ENCODE measurements at places on chromosomes 6 and 20.

DNA sequence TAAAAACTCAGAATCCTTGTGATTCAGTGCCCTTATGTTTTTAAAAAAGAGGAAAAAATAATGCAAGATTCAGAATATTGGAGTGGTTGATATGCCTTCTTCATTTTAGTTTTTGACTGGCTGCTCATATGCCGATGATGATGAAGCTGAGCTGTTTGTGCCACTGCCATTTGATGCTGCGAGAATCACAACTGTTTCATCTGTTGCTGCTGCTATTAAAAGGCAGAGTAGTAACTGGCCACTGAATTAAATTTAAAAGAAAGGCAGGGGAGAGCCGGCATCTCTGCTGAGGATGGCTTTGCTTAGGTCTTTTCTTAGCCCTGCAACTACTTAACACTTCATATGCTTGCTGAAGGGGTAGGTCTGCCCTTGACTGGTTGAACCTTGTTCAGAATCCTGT lies 33.1 kb downstream of the CDS2 start:
- no peak for DNase-seq

GRCh38 chr6:1952740-1953360 lies 292.6 kb downstream of the GMDS start:
- DNase-seq = no peak

DNA sequence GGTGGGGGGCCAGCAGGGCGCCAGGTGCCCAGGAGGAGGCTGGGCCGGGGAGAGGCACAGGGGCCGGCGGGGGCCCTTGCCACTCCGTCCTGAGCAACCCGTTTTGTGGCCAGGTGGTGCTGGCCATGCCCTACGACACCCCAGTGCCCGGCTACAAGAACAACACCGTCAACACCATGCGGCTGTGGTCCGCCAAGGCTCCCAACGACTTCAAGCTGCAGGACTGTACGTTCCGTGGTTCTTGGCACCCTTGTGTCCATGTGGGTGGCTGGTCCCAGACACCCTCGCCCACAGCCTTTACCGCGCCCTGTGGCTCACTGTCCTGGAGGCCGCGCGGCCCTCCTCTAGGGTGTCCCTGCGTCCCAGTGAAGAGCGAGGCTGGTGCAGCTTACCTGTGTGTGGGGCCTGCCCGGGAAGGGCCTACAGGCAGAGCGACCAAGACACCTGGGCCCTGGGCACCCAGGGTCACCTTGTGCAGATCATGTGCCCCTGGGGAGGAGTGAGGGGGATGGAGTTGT lies 28.7 kb downstream of the PYGB start:
- no peak for DNase-seq

GRCh38 chr6:135461208-135461607 lies 36.3 kb downstream of the AHI1 start:
- no peak for DNase-seq

- no peak for DNase-seq
These were observed 6.2 kb upstream of the COX7A2 start for GRCh38 chr6:75249837-75250236.

- DNase-seq = no peak
These were observed 131.7 kb downstream of the DNAH8 start for GRCh38 chr6:38846844-38847243.

DNA sequence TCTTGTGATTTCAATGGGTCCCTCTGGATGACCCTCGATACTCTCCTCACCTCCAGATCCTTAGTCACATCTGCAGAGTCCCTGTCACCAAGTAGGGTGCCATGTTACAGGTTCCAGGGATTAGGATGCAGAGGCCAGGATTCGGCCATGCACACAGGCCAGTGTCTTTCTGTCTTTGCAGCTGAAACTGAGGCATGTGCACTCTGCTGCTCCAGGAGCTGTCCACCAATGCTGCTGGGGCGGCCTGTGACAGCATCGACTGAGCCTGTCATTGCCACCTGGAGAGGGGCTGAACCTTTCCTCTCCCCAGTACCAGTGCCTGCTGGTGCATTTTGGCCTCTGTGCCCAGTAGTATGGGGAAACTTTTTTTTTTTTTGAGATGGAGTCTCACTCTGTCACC lies 4.4 kb upstream of the RBM38 start:
- no peak for DNase-seq

DNA sequence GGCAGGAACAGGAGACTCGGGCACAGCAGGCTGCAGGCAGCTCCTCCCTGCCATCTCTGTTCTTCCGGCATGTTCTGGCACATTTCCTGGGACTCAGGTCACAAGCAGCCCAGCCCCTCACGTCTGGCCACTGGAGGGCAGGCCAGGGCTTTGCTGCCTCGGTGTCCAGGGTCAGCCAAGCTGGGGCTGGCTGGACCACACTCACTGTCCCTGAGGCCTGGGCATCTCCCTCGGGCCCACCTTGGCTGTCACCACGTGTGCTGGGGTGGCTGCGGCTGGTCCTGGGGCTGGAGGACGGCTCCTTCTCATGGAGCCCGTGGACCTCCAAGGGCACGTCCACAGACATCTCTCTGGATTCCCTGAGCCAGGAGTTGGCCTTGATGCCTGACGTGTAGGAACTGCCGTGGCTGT lies 18.5 kb downstream of the FRMD1 start:
- DNase-seq = no peak

DNA sequence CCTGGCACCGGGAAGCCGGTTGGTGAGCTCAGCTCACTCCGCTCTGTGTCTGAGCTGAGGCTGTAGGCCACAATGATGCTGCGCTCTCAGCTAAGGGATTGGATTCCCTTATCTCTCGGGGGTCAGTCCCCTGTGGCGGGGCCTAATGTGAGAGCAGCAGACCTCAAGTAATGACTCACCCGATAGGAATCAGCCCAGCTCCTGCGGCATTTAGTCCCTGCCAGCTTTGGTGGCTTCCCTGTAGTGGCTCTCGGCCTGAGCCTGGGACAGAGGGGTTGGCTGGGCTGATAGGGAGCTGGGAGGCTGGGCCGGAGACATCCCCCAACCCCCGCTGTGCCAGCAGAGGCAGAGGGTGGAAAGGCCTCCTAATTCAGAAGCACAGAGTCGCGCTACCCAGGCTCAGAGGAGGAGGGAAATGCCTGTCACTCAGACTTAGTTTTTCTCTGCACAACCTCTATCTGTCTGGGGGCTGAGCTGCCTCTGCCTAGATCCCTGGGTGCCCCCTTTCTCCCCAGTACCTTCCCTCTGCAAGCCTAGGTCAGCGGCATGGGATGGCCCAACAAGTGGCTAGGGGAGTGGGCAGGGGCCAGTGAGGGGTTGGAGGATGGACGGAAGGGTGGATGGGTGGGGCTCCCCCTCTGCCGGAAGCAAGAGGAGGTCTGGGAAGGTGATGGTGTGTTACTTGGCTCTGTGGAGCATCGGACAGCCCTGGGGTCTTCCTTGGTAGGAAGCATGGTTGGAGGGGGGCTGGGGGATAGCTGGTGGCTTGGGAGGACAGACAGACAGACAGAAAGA lies 92.2 kb downstream of the CDH22 start:
- DNase-seq = no peak

- no peak for DNase-seq
These were observed 156.7 kb upstream of the CCN2 start for GRCh38 chr6:132107896-132108295.

GRCh38 chr20:49210101-49210756 lies 9.0 kb upstream of the DDX27 start:
- no peak for DNase-seq

DNA sequence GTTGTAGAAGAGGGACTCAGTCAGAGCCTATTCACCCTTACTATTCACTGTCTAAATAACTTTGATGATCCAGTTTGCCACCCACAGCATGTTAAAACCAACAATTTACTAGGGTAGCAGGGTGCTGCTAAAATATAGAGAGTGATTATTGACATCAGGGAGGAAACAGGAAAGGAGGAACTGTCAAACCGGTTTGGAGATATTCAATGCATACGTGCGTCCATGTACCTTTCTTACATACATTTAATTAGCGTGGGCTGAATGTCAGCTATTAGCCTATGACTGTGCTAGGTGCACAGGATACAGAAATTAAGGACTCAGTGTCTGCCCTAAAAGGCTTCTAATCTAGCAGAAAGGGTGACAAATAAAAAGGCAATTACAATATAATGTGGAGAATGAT lies 57.2 kb downstream of the IL20RA start:
- DNase-seq = no peak

DNA sequence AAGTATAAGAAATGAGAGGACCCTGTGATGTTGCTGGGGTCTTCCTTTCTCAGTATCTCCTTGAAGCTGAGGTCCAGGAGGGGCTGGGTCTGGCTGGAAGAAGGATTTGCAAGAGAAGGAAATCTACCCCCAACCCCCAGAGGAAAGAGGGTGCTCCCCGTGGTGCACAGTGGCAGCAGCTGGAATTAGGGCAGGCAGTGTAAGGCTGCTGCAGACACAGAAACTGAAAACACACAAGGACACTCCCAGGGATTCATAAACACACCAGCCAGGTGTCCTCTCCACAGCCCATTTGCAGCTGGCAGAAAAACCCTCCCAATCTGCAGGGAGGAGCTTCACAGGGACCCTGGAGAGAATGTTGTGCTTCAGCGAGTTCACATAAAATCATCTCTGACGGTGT lies 297.2 kb downstream of the CDH26 start:
- DNase-seq = no peak

GRCh38 chr20:25457886-25458680 lies 50.6 kb downstream of the GINS1 start:
- no peak for DNase-seq

GRCh38 chr6:43242908-43243663 lies at the start of gene TTBK1:
Gene TTBK1, plus strand, starts transcription at chr6:43243481. Its CDS starts 3,180 bp downstream, at chr6:43246661.
- DNase-seq = no peak

GRCh38 chr20:21322921-21323331 lies 19.8 kb downstream of the XRN2 start:
- DNase-seq = no peak

GRCh38 chr6:165713845-165714466 lies 50.9 kb upstream of the PDE10A start:
- DNase-seq = no peak

DNA sequence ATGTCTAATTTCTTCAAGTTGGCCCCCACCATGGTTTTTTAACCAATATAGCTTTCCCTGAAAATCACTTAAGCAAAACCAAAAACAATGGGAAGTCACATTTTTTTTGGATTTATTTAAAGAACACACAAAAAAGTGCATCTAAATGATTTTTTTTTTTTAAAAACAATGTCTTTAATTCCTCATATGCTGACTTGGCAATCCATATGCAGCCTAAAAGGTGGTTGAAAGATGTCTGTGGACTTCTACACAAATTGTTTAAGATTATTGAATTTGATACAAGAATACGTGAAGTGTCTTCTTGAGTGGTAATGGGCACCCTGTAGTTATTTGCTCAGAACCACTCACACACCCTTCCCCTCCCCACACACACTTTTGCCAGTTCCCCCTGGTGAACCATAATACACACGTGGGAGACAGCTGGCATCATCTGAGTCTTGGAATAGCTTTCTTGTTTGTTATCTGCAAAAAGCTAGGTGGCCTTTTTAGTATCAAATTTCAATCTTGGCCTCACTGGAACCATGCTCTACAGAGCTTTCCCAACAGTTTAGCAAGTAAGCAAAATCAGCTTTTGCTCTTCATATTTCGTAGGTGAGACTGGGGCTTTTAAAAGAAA lies 60.9 kb upstream of the TULP1 start:
- no peak for DNase-seq

DNA sequence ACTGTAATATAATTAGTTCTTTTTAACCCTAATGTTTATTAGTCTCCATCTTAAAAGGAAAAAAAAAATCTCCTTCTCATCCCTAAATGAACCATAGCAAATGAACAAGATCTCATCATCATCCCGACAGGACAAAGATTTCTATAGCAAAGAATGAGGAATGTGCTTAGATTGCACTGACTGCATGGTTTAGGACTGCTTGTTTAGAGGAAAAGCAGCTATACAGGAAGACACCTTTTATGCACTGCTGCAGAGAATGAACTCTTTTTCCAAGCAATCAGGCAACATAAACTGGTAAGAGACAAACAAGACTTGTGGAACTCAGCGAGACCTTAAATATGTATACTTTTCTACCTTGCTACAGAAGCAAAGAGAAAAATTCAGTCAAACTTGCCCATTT lies 26.8 kb downstream of the CSNK2A1 start:
- no peak for DNase-seq

GRCh38 chr6:151698931-151699700 lies 108.4 kb upstream of the ESR1 start:
- DNase-seq = no peak

- DNase-seq = no peak
These were observed 12.2 kb downstream of the SLC35F1 start for GRCh38 chr6:117919275-117919674.

GRCh38 chr6:11632795-11633511 lies 95.4 kb downstream of the TMEM170B start:
- DNase-seq = no peak

DNA sequence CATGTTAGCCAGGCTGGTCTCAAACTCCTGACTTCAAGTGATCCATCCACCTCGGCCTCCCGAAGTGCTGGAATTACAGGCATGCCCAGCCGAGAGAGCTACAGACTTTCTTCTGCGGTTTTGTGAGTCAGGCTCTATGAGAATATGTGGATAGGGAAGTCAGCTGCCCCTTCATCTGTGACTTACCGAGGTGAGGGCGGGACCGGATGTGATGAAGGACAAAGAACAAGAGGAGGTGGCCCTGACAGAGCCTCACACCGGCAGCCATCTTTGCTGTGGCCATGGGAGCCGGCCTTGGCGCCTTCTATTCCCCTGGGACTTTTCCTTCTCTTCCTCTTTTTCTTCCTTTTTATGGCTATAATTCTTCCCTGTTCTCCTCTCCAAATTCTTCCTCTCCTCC lies 67.0 kb downstream of the IYD start:
- no peak for DNase-seq

DNA sequence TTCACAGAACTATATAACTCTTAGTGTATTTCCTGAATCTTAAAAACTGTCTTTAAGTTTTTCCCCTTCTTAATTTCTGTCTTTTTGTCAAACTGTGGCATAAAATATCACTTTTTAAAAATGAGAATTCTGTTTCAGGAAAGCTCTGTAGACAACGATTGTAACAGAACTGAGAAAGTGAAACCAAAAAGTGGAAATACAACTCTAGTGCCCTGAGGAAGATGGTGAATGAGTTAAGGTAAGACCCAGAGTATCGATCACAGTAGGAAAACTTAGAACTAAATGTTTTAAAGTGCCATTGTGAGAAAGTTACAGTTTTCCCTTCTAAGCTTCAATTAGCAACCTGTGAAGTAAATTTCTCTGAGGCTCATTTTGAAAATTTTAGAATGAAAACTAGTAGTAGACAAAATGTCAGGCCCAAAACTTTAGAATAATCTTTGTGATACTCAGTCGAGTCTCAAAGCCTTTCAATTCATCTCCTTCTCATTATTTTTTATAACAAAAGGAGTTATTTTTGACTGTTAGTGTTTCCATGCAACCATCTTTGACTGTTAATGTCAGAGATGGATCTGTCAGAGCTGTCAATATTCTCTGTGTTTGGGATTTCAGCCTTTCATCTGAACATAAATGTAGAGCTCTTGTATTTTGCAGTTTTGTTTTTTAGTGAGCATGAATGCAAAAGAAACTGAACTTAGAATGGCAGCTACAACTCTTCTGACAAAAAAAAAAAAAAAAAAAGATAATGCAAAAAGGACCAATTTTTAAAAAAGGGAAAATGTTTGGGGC lies 19.0 kb upstream of the TRDN start:
- no peak for DNase-seq

DNA sequence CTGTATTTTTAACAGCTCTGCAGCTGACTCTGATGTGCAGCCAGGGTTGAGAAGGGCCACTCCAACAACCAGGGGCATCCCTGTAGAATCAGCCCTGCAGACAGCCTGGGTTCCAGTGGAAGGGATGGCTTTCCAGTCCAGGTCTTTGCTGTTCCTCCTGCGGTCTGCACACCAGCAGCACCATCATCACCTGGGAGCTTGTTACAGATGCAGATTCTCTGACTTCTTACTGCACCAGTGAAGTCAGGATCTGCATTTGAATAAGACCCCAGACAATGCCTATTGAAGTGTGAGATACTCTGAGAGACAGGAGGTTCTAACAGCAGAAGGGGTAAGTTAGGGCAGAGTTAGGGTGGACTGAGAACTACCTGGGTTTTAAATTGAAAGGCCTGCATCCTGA lies 151.3 kb downstream of the F13A1 start:
- DNase-seq = no peak
